ENCODE measurements at places on chromosomes 4 and X.

DNA sequence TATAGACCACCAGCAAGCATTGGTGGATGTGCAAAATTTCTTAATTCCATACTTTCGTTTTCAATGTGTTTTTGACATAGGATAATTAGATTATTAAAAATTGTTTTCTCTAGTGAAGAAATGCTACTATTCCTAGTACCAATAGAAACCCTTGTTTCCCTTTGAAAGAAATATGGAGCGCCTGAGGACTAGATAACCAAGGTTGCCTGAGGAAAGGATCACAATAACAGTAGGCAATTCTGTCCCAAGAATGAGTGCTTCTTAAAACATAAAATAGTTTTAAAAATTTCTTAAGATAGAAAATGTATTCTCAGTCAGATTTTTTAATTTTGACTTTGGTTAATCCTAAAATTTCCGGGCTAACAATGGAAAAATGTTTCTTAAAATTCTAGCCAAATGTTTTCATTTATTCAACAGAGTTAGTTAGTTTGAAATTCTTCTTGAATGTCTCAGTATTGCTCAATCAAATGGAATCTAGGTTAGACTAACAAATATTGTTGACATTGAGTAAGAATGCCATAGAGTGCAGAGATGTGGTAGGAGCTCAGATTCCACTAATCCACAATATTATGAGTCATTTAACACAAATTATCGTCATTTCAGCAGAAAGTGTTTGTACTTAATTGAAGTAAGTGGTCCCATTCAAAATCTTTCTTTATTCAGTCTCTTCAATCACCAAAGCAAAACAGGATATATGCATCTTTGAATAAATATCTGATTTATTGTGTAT lies 666.0 kb downstream of the GRID2 start:
- no peak for DNase-seq

DNA sequence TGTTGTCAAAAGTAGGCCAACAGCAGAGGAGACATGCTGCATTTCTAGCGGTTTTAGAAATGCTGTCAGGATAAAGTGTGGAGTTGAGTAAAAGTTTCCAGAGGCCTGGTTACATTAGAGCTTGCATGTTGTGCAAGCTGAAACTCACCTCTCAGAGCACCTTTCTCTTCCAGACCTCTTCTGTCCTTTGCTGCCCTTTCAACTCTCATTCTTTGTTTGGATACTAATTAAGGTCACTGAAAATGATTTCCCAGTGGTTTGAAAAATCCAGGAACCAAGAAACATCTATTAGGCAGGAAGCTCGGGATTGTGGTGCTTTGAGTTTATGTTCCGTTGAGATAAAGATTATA lies 426.6 kb downstream of the MAPK10 start:
- DNase-seq = no peak

DNA sequence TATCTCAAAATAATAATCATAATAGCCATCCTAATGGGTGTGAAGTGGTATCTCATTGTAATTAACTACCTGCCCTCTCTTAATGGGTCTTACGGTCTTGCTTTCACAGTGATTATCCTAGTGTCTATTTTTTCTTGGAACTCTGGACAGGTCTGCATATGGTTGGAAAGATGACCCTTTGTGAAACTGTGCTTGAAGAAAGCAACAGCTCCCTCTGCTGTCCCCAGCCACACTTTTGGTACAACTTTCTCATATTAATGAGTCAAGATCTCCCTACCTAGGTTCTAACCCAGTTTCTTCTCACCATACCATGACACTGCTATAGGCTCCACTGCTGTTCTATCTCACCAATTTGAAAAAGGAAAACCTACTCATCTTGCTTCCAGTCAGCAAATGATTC lies 2.4 kb downstream of the TFDP3 start:
- DNase-seq = peak; percentile 7

GRCh38 chrX:153190381-153190780 lies 11.3 kb downstream of the MAGEA1 start:
- DNase-seq = no peak

DNA sequence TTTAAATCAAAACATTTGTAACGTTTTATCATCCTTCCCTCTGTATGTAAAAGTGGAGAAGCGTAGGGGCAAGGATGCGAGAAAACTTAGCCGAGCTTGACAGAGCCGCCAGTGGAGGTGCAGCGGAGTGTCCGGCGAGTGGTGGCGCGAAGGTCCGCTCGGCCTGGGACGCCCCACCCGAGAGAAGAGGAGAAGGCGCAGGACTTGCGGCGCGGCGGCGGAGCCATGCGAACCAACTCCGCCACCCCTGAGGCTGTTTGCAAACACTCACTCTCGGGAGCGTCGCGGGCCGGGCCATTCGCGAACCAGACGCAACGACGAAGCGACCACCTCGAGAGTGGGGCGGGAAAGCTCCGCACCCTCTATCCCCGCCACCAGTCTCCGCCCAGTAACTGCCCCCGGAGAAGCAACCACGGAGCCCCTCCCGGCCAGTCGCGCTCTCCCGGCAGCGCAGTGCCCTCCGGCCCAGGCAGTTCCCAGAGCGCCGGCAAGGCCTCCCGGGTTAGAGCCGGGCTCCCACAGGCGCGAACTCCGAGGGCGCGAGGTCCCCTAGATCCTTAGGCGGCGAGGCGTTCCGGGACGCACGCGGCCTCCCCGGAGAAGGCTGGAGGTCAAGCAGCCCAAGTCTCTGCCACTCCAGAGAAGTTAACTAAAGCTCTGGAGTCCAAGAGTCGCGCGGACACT lies 2.3 kb upstream of the MAB21L2 start:
- DNase-seq = no peak

- no peak for DNase-seq
Observed at GRCh38 chr4:68324519-68325262, 25.2 kb downstream of the YTHDC1 start.

- no peak for DNase-seq
Observed at GRCh38 chrX:71466979-71467523, 65.9 kb upstream of the OGT start.

GRCh38 chr4:76430519-76431388 lies 4.3 kb upstream of the SHROOM3 start:
- no peak for DNase-seq

DNA sequence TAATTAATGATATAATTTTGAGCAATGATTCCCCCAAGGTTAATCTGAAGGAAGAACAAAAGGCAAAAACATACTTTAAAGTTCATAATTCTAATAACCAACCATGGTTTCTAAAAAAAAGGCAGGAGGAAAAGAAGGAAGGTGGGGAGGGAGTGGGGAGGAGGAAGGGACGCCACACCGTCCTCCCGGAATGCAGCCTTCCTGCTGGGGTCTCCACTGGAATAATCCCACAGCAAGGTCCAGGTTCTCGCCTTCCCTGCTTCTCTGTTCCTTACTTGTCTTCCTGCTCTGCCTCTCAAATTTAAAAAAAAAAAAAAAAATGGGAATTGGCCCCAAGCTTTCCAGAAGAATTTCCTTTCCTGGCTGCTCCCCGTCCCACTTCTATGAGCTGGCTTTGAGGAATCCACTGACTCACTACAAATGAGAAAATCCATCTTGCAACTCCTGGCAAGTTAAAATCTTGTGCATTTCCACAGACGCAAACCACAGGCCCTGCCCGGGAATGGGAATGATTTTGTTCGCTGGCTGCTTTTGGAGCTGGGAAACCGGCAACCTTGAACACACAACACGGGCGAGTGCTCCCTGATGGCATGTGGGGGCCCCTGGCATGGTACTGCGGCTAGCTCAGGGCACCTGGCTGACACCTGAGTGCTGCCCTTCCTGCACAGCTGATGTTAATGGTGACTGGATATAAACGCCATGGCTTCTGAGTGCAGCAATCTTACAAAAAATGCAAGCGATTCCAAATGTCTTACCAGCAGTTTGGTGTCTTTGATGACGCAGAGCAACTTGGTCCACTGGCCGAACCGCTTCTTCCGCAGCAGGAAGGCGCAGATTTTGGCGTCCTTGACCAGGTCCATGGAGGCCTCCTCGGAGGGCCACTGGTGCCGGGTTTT lies 97.0 kb downstream of the AFAP1 start:
- no peak for DNase-seq

GRCh38 chr4:150001815-150002214 lies 76.4 kb upstream of the DCLK2 start:
- no peak for DNase-seq

GRCh38 chr4:158681629-158682028 lies 9.5 kb downstream of the ETFDH start:
- DNase-seq = no peak

GRCh38 chr4:183935355-183936005 lies 30.4 kb downstream of the STOX2 start:
- DNase-seq = no peak

- DNase-seq = no peak
Observed at GRCh38 chrX:146396409-146396808, 413.2 kb upstream of the CXorf51B start.

- DNase-seq = no peak
Observed at GRCh38 chr4:153543351-153543750, 77.2 kb downstream of the TMEM131L start.

DNA sequence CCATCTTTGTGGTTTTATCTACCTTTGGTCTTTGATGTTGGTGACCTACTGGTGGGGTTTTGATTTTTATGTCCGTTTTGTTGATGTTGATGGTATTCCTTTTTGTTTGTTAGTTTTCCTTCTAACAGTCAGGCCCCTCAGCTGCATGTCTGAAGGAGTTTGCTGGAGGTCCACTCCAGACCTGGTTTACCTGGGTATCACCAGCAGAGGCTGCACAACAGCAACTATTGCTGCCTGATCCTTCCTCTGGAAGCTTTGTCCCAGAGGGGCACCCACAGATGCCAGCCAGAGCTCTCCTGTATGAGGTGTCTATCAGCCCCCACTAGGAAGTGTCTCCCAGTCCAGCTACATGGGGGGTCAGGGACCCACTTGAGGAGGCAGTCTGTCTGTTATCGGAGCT lies 199.3 kb upstream of the WDFY3 start:
- no peak for DNase-seq

DNA sequence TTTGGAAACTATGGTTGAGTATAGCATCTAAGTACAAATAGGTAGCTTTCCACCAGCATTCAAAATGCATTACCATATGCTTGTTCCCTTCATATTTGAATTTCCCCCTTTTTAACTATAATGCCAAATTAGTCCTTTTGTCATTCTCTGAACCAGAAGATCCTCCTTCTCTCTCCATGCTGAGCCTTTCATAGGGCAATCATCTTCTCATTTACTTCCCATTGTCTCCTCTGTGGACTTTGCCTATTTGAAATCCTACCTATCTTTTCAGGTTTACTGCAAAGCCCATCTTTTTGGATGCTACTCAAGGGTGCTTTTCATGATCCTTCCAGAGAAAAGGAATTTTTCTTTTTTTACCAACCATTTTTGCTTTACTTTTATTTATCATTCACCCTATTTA lies 54.7 kb downstream of the DKK2 start:
- DNase-seq = no peak

GRCh38 chrX:5829060-5829459 lies 399.6 kb downstream of the NLGN4X start:
- no peak for DNase-seq

GRCh38 chr4:138030375-138030774 lies 211.8 kb downstream of the SLC7A11 start:
- no peak for DNase-seq

- no peak for DNase-seq
Observed at GRCh38 chr4:47187608-47188007, 156.2 kb downstream of the GABRB1 start.

DNA sequence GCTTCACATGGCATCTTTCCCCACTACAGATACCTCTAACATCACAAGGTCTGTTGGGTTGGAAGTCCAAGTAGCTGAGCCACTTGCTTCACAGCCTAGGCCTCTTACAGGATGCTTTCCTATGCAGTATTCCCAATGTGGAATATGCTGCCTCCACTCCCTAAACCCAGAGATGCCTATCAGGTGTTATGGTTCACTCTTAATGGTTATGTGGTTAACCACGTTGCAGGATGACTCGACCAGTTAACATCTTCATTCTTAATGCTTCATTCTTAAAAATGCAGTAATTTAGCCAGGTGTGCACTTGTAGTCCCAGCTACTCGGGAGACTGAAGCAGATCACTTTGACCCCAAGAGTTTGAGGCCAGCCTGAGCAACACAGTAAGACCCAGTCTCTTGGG lies 24.2 kb downstream of the HAUS3 start:
- peak; percentile 6 for DNase-seq

DNA sequence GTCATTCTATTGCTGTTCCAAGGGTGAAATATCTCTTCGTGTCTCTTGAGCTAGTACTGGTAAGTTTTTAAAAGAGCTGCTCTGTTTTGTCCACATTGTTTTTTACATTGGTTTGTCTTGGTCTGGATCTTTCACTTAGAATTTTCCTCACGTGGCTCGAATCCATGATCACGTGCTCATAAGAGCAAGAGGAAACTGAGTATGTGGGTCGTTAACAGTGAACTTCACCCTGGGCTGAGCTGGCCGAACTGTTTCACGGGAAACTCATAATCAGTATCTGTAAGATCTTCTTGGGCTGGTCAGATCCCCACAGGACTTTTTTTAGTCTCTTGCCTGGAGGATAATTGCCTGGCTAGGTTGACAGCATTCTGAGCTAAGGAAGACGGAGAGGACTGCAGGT lies 77.8 kb upstream of the HELT start:
- DNase-seq = no peak

GRCh38 chrX:14235004-14235403 lies 205.3 kb upstream of the GEMIN8 start:
- DNase-seq = peak; percentile 13

DNA sequence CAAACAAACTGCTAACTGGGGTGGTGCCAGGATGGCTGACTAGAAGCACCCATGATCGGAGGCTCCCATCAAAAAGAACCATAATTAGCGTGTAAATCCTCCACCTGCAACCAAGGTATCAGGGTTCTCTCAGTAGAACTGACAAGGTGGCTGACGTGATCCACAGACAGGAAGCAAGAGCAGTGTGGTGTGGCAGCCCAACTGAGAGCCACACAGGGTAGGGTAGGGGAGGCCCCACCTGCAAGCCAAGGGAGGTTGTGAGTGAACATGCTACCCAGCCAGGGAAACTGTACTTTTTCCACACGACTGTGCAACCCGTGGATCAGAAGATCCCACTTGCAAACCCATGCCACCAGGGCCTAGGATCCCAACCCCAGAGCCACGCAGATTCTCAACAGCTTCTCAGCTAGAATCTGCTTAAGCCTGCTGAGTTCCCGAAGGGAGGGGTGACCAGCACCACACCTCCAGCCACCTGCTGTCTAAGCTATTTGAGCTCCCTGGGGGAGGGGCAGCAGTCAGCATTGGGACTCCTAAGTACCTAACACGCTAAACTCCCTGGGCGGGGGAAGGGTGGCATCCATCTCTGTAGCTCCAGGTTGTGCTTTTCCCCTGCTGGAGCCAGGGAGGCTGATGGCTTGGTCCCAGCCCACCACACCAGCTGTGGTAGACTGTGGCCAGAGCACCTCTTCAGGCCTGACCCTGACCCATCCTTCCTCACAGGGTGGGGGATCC lies 425.1 kb downstream of the GPM6A start:
- no peak for DNase-seq

- no peak for DNase-seq
Observed at GRCh38 chrX:149363965-149364364, 141.1 kb downstream of the IDS start.

DNA sequence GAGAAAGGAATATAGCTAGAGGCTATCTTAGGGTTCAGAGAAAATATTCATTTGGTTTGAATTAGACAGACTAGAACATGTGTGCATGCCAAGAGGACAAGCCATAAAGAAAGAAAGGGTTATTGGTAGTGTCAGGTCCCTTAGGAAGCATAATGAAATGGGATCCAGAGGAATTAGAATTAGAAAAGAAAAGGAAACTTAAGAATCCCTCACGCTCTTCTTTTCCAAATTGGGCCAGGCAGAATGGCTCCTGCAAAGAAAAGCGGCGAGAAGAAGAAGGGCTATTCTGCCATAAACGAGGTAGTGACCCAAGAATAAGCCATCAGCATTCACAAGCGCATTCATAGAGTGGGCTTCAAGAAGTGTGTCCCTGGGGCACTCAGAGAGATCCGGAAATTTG lies 4.9 kb upstream of the ABCG2 start:
- no peak for DNase-seq
